ENCODE measurements at places on chromosomes 1 and 21. TPM values are rescaled to one million over a fixed set of nuclear protein-coding genes. Genes with fewer than 3 reads are reported as not detected.

TNNT2 gene
- not detected for total RNA-seq

GRCh38 chr1:35505911-35506798 lies 51.0 kb downstream of the KIAA0319L start:
- H3K36me3 ChIP-seq, result peaks cover 12% of the 10 kb centered on the region
- H3K27me3 ChIP-seq, result no peaks in the 10 kb centered on the region
- no peak for DNase-seq
- no peak overlapping the region for H3K27ac ChIP-seq

GRCh38 chr1:9426291-9426711 lies 113.0 kb upstream of the SLC25A33 start:
- H3K4me3 ChIP-seq, result no peak overlapping the region
- no peaks in the 10 kb centered on the region for H3K36me3 ChIP-seq
- H3K4me1 ChIP-seq, result peaks cover 12% of the 10 kb centered on the region
- H3K27me3 ChIP-seq, result no peaks in the 10 kb centered on the region

DNA sequence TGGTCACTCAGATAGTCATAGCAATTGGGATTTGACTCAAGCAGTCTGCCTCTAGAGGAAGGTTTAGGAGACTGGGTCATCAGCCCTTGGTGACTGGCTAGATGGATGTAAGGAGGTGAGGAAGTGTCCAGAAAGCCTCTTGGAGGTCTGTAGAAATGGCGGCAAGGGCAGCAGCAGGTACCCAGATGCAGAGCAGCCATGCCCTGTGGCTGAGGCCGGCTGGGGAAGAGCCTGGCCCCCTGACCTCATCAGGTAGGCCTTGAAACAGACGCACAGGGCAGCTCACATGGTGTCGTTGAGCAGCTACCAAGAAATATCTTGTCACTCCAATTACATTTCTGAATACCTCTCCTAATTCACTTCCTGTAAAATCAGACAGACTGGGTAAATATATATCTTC lies 98.2 kb downstream of the DMRTB1 start:
- no peaks in the 10 kb centered on the region for H3K36me3 ChIP-seq
- H3K4me3 ChIP-seq, result no peak overlapping the region
- peak; percentile 25 for DNase-seq
- H3K4me1 ChIP-seq, result peaks cover 13% of the 10 kb centered on the region
- no peaks in the 10 kb centered on the region for H3K27me3 ChIP-seq

- peak overlapping the region; percentile 87 for H3K4me3 ChIP-seq
- H3K27me3 ChIP-seq, result no peaks in the 10 kb centered on the region
- H3K4me1 ChIP-seq, result peaks cover 29% of the 10 kb centered on the region
- H3K36me3 ChIP-seq, result no peaks in the 10 kb centered on the region
- peak; percentile 83 for DNase-seq
These were observed 1.0 kb downstream of the ROR1 start for GRCh38 chr1:63774617-63775417.

GRCh38 chr1:167645625-167646414 lies 15.8 kb downstream of the RCSD1 start:
- H3K27ac ChIP-seq, result no peak overlapping the region
- no peak overlapping the region for H3K4me3 ChIP-seq
- no peaks in the 10 kb centered on the region for H3K27me3 ChIP-seq
